Astrocyte of the cerebellum (primary cell): ENCODE measurements at places on chromosomes 13 and 19.

DNA sequence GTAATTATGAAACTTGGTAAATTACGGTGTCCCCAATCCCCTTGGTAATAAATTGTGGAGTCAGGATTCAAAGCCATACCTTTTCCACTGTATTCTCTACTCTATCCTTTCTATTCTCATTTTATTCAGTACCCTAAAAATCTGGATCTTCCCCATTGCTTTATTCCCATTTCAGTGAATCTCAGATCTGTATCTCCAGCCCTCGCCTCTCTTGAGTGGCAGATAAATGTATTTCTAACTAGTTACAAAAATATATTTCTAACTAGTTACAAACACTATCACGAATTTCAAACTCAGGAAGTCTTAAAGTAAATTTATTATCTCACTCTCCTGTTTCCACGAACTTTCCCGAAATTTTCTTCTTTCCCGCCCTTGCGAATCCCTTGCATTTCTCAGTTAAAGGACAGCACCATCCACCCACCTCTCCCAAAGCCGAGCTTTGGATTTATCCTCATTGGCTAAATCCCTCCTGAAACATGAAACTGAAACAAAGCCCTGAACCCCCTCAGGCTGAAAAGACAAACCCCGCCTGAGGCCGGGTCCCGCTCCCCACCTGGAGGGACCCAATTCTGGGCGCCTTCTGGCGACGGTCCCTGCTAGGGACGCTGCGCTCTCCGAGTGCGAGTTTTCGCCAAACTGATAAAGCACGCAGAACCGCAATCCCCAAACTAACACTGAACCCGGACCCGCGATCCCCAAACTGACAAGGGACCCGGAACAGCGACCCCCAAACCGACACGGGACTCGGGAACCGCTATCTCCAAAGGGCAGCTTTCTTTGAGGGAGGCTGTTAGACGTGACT is 164.3 kb upstream of the PABPC3 start:
- DNase-seq, result no peak

DNA sequence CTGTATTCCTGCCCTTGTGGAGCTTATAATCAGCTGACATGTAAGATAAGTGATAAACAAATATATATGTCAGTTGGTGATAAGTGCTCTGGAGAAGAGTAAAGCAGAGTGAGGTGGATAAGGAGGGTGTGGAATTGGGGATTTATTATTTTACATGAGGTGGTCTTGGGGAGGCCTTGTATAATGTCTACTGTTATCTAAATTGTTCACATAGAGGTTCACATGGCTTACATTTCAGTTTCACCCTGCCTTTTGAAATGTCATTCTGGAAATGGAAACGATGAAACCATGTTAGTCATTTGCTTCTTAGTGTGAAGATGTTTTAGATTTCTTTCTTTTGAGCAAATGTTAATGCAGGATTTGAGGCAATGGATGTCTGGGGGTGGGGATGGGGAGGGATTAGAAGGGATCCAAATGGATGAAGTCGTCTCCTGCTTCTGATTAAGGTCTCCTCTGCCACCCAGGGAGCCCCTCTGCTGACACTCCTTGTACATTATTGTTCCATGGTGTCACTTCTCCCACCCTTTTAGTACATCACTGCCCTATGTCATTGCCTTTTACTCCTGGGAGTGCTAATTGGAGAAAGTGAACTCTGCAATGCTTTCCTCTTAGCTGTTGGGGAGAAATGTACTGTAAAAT is 14.0 kb downstream of the B3GLCT start:
- DNase-seq, result no peak

DNA sequence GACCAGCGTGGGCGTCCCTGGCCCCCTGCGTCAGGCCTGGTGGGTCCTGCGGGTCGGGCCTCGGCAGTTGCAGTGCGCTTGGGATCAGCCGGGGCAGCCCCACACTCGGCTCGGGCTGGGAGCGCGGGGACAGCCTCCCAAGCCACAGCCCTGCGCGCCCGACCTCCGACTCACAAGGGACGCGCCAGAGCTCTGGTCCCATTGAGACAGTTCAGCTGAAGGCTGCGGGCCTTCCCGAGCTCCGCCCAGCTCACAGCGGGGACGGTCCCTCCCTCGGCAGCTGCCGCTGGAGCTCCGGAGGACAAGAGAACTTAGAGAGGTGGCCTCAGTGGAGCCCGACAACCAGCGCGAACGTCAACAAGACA is 45.7 kb upstream of the ZNF730 start:
- DNase-seq, result no peak

- no peak for DNase-seq
Observed at GRCh38 chr19:50312967-50313811, 16.0 kb downstream of the KCNC3 start.

- DNase-seq, result no peak
Observed at GRCh38 chr19:51034704-51035103, at the start of gene KLK12. TSS of gene KLK12 (minus strand) at chr19:51035002. CDS start at chr19:51034621, 381 bp downstream.

DNA sequence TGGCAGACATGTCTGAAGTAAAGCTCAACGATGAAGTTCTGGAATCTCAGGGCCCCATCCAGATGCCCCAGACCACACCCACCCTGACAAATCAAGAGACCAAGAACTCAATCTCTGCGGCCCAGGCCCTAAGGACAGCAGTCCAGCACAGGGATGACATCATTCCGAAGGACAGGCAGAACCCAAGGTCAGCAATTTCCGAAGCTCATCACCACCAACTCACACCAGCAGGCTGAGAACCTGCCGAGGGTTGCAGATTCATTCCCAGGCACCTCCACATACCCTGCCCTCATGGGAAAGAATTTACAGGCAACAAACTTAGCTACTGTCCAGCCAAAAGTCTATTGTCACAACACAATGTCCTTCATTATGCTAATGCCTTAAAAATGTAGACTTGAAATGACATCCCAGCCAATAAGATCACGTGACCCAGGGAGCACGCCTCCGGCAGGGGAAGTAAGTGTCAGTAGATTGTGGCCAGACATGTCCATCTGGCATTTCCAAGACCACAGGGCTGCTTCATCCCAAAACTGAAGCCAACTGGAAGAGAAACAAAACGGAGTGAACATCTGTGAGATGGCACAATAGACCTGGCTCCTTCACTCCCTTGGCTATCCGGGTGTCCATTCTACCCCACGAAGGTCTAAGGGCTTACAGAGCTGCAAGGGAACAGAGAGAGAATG is 98.8 kb downstream of the CRYL1 start:
- no peak for DNase-seq
